ENCODE measurements at places on chromosomes 16 and 17. TPM values are rescaled to one million over a fixed set of nuclear protein-coding genes. Genes with fewer than 3 reads are reported as not detected.

The NDE1 gene
- total RNA-seq = 116 TPM

DNA sequence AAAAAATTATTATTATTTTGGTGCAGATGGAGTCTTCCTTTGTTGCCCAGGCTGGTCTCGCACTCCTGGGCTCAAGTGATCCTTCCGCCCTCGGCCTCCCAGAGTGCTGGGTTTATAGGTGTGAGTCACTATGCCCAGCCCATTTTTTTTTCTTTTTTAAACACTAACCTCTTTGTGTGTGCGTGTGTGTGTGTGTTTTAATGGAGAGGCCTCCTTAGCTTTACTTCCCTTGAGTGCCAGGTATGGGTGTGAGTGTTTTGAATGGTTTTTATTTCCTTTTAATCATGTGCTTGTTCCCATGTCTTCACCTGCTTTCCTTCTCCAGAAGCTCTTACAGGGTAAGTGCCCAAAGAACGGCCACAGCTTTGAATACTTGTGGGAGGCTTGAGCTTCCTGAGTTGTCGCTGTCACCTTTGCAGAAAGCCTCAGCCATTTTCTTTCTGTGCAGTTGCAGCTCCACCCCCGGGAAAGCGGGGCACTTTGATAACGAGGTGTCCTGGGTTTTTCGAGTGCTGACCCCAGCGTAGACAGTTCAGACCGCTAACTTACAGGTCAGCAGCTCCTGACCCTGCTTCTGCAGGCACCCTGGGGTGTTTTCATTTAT is 22.6 kb downstream of the AKAP1 start:
- no peak for DNase-seq

DNA sequence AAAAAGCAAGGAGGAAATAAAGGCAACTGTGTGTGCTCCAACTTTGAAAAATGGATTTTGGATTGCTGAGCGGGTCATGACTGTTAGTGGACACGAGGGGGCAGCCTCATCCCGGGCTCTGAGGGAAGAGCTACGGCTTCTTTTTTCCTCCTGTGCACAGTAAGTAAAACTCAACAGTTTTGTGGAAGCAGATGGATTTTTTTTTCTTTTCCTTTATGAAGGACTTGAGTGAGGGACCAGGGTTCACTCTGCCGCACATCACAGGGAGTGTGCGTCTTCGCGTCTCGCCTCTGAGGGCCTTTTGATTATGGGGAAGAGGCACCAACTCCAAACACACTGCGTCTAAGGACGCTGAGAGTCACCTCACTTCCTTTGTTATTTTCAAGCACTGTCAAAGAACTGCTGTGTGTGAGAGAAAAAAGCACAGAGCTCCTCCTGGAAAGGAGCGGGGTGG is 80.3 kb upstream of the GOT2 start:
- DNase-seq = no peak

The ABCA10 gene
- 2.4 TPM for total RNA-seq
